ENCODE measurements at places on chromosomes 12 and 14.

- no peak for DNase-seq
Measured at GRCh38 chr12:1692226-1692625, 1.4 kb downstream of the ADIPOR2 start.

GRCh38 chr12:82765971-82766705, 79.4 kb downstream of the TMTC2 start:
- DNase-seq = no peak

- DNase-seq = no peak
Measured at GRCh38 chr14:57058319-57058718, 210.4 kb downstream of the EXOC5 start.

- DNase-seq = no peak
Measured at GRCh38 chr12:108271951-108272872, 66.9 kb downstream of the CMKLR1 start.

- DNase-seq = no peak
Measured at GRCh38 chr12:70772836-70773235, 135.6 kb upstream of the PTPRB start.

- no peak for DNase-seq
Measured at GRCh38 chr14:36866867-36867266, 205.2 kb downstream of the PAX9 start.

DNA sequence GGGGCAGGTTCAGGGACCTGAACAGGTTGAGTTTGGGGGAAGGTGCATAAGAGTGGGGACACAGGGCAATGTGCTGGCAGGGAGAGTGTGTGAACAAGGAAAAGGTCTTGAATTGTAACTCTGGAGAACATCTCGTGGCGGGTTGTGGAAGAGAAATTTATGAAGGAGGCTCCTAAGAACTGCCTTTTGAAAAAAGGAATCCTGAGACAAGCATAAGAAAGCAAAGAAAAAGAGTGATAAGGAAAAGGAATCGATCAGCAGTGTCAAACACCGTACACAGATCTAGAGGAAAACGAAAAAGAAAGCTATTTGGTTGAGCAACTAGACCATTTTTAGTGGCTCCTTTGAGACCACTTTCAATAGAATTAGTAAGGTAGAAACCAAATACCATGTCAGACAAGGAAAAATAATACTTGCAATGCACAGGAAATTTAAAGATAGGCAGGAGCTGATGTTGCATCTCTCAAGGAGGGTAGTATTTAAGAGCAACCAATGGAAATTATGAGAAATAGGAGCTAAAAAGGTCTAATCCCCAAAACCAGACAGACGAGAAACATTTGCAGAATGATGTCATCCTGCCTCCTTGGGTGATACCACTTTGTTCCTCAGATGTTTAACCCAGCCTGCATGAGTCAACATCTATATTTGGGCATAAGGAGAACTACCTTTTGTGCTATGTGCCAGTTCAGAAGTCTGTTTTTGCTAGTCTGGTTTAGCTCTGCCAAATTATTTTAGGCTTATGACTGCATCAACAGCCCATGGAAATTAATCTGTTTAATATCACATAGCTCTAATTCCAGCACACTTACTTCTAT, 64.5 kb upstream of the STK38L start:
- DNase-seq = peak; percentile 64

DNA sequence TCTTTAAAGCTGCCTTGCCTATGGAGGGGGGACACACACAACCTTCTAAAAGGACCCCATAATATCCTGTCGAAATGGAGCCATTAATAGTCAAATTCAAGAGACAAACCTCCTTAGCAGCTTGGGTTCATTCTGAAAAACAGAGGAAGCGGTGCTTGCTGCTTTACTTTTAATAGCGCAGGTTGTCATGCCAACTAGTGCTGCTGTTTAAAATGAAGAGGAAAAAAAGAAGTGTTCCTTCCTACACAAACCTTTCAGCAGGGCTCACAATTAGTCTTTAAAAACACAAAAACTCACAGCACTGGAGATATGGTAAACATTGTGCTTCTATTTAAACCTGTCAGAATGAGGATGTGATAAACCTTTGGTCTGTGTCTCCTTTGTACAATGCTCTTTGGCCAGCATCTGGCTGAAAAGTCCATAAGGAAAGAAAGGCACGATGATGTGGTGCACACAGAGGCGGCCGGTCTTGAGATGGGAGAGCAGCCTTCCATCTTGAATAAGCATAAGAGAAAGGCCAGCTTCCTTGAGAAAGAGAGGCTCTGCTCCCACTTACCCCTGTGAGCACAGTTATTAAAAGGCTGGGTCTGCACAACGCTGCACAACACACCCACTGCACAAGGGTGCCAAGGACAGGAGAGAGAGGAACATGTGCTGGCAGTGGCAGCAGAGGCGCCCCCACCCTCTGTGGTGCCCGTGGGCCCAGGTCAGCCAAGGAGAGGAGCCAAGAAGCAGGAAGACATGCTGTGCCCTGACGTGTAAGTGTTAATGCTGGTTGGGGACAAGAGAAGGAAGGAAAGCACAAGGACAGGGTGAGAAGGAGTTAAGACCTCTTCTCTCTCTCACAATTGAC, 144.6 kb downstream of the TTC7B start:
- no peak for DNase-seq

DNA sequence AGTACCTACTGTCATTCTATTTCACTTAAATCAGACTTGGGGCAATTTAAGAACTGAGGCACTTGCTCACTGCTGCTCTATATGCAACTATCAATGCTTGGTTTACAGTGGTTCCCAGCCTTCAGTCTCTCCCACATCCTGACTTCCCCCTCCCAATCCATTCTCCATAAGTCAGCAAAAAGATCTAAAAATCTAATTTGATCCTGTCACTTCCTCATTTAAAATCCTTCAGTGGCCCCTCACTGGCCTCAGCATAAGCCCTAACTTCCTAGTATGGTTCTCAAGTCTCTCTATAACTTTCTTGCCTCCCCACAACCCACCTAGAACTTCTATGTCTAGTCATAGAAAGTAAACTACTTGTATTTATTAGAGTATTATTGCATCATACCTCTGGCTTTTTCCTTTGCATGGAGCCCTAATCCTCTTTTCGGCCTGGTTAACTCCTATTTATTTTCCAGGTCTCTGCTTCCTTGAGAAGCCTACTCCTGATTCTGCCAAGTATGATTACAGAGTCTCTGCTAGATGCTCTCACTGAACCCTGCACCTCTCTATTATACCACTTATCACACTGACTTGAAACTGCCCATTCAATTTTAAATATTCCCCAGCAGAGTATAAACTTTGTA, 130.6 kb downstream of the RALGAPA1 start:
- no peak for DNase-seq

GRCh38 chr12:91777268-91777992, 368.2 kb downstream of the BTG1 start:
- no peak for DNase-seq

DNA sequence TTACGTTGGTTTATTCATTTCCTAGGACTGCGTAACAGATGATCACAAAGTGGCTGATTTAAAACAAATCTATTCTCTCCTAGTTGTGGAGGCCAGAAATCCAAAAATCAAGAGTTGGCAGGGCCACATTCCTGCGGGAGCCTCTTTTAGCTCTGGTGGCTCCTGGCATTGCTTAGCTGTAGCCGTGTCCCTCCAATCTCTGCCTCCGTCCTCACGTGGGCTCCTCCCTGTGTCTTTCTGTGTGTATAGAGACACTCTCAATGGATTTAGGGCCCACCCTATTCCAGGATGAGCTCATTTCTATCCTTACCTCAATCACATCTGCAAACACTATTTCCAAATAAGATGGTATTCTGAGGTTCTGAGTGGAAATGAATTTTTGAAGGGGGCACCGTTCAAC, 42.5 kb downstream of the KCTD10 start:
- no peak for DNase-seq

DNA sequence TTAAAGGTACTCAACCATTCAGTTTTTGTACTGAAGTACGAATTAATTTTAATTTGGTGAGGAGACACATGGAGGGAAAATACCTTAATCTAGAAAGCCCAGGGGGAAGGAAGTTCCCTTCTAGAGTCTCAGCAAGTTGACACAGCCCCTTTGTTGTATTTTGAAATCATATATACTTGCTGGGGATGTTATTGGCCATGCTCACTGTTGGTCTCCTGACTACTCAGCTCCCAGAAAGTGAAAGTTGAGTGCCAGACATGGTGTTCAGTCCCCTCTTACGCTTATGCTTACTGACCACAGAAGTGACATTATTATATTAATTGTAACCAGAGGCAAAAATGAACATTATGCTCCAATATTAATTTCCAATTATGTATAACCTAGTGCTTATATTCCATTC, 28.1 kb downstream of the ARF6 start:
- no peak for DNase-seq

DNA sequence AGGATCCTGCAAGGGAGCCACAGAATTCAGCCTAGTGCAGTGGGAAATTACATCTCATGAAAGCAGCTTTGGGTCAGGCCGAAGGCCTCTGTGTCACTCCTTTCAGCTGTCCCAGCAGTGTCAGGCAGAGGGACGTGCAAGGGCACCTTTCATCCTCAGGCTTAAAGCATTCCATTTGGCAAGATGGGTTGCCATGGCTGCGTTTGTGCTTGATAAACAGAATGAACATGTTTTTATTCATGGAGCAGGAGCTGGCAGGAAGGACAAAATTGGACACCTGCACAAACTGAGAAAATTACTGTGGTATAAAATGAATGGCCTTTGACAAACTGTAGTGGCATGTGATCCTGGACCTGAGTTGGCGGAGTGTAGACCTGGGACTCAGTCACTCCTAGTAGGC, 29.4 kb downstream of the ACAD10 start:
- DNase-seq = no peak

GRCh38 chr14:59347511-59347900, 117.7 kb downstream of the GPR135 start:
- no peak for DNase-seq

- no peak for DNase-seq
Measured at GRCh38 chr14:70280931-70281330, 78.6 kb downstream of the COX16 start.

DNA sequence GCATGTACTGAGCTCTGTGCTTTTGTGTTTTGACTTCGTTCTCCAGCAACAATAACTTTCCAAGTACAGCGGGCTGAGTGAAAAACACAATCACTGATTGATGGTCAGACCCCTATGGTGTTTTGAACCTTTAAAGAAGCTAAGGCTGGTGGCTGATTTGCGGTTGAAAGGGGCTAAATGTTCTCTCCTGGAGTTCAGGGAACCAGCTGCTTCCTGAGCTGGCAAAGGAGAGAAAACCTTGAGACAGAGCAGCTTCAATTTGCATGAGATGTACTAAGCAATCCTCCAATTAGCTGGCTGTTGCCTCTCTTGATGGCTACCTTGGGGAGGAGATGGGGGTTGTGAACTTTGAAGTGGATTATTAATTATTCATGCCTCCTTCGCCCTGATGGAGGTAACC, 546.7 kb upstream of the SEL1L start:
- DNase-seq = no peak

DNA sequence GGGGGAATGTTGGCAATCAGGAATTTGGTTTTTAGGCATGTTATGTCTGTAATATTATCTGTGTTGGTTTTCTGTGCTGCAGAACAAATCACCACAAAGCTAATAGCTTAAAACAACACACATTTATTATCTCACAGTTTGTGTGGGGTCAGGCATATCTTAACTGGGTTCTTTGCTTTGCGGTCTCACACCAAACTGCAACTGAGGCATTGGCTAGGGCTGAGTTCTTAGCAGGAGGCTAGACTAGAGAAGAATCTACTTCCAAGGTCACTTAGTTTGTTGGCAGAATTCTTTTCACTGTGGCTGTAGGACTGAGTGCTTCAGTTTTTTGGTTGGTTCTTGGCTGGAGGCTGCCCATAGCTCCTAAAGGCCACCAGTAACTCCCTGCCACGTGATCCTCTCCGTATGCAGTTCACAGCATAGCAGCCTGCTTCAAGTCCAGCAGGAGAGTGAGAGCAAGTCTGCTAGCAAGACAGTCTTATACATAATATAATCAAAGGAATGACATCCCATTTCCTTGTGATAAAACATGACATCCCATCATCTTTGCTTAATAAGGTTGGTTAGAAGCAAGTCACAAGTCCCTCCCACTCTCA, 21.6 kb downstream of the ATF1 start:
- DNase-seq = no peak

DNA sequence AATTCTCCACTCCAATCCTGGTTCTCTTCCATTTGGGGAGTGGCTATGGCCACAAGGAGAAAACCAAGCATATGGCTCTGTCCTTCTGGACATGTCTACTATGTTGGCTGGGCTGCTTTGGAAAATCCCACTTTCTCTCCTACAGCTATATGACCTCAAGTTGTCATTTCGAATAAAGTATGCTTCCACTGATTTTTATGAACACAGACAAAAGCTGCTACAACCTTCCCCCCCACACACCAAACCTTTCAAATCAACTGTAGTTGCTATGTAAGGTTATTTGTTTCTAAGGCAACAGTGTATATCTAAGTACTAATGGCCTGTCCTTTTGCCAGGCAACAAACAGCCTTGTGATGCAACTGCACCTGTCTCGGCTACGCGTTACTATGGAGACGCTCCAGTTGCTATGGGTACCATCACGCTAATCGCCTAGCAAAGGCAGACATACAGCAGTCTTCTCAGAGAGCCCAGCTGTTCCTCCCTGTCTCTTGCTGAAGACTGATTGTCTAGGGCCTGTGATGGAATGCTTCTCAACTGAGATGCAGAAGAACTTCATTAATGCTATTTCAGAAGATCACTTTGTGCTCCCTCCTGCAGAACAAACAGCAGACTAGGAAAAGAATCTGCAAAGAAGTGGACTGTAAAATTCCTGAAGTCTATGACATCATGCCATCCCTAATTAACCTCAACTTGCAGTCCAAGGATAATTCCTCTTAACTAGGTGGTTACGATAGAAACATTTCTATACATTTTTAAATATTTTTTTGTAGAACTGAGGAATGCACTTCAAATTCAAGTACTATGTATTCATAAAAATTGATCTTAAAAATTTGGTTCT, 67.6 kb downstream of the FOXN3 start:
- DNase-seq = no peak

GRCh38 chr12:105485321-105485910, 154.9 kb downstream of the C12orf75 start:
- no peak for DNase-seq

DNA sequence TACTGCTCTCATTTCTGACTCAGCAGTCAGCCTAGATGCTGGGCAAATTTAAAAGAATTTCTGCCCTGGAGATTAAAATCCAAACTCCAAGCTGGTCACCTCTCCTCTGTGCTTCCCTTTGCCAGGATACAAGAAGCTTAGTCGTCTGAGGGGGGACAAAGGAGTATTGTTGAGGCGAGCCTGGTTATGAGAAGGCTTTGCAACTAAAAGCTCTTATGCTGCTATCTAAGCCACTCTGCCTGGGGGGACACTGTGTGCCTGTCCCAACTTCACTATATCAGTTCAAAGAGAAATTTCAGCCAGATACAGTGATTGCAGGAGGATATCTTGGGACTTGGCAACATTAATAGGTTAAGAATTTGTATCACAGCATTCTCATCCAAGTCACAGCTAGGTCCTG, 10.8 kb upstream of the PLEKHH1 start:
- DNase-seq = no peak

DNA sequence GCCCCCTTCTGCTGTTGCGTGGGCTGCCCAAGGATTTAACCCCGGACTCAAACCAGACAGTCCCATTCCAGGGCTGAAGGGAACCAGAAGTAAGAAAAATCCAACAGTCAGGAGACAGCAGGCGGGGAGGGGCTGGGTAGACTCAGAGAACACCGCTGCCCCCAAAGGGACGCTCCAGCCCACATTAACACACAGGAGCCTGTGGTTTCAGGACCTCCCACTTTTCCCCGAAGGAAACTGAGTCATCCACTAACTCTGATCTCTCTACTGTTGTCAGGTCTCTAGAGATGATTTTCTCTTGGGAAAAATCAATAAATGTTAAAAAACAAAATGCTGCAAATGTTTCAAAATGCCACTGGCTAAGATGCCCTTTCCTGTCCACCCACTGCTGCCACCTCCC, 41.6 kb downstream of the FBXO21 start:
- DNase-seq = no peak

GRCh38 chr14:98014851-98015615, 1217.9 kb downstream of the VRK1 start:
- DNase-seq = no peak
